ENCODE measurements at places on chromosomes 16 and 17. TPM values are rescaled to one million over a fixed set of nuclear protein-coding genes. Genes with fewer than 3 reads are reported as not detected.

DNA sequence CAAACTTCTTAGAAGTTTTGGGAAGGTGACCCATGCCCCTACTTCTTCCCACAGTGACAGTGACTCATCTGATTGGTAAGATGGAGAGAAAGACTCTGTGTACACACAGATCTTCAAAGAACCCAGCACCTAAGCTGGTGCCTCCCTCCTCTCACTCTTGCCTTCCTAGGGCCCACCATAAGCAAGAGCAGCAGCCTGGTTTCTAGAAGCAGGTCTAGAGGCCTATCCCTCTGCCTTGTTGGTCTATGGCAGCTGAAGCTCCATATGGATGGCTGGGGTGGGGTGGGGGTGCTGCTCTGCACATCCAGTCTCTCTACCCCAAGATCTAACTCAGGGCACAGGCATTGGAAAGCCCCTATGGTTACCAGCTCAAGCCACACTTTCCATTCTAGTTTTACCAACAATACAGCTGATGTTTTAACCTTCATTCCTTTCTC lies 47.5 kb downstream of the STAT3 start:
- no peak overlapping the region for H3K4me3 ChIP-seq
- H3K36me3 ChIP-seq: peaks cover 30% of the 10 kb centered on the region

- H3K36me3 ChIP-seq: no peaks in the 10 kb centered on the region
- DNase-seq: no peak
- peaks cover 37% of the 10 kb centered on the region for H3K4me1 ChIP-seq
- H3K4me3 ChIP-seq: peak overlapping the region; percentile 73
- H3K27ac ChIP-seq: peak overlapping the region; percentile 97
These were observed 20.1 kb downstream of the CD7 start for GRCh38 chr17:82297280-82297713.

GRCh38 chr17:66538776-66539175 lies 236.4 kb downstream of the PRKCA start:
- no peaks in the 10 kb centered on the region for H3K36me3 ChIP-seq
- H3K4me1 ChIP-seq: peaks cover 72% of the 10 kb centered on the region
- no peak for DNase-seq
- no peak overlapping the region for H3K4me3 ChIP-seq
- H3K27me3 ChIP-seq: no peaks in the 10 kb centered on the region
- no peak overlapping the region for H3K27ac ChIP-seq

DNA sequence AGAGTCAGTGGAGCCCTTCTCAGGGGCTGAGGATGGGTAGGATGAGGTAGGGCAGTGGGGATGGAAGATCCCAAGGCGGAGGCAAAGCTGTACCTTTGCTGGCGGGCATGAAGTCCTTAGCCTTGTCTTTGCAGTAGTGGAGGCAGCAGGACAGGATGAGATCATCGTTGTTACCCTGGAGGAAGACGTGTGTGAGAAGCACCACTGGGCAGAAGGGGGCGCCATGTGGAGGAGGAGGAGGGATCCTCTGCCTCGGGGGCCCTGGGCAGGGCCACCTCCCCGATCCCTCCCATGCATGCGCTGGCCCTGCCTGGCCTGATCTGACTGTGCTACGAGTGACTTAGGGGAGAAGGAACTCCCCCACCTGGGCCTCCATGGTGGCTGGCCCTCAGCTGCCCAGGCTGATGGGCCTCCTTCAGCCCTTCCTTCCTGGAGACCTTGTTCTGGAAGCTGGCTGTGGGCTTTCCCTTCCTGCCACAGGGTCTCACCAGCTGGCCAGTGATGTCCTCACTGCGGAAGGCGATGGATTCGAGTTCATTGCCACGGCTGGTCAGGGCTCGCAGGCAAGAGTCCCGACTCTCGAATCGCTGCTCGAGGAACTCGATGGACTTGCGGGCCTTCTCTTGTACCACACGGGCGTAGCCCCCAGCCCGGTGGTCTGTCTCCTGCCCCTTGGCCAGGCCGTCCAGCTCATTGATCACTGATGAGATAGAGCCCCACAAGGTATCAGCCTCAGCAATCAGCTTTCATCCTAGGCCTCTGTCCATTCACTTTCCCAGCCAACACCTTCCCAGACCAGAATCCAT lies 10.3 kb downstream of the HIC1 start:
- H3K27me3 ChIP-seq: no peaks in the 10 kb centered on the region
- H3K27ac ChIP-seq: peak overlapping the region; percentile 74
- no peak overlapping the region for H3K4me3 ChIP-seq
- DNase-seq: no peak
- peaks cover 80% of the 10 kb centered on the region for H3K4me1 ChIP-seq
- H3K36me3 ChIP-seq: peaks cover 11% of the 10 kb centered on the region

DNA sequence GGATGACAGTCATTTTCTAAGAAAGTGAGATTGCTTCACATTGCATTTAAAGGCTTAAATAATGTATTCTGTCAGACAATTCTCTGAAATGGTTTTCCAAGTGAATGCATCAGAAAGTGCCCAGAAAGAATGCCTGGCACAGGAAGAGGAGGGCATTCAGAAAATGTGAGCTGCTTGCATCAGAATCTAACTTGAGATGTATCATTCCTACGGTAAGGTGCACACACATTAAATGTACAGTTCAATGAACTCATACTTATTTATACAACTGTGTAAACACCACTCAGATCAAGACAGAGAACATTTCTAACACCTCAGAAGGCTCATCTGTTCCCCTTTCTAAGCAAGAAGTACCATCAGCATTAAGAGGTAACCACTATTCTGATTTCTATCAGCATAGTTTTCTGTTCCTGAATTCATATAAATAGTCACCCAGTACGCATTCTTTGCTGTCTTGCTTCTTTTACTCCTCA lies 638.0 kb downstream of the MAF start:
- no peaks in the 10 kb centered on the region for H3K36me3 ChIP-seq
- no peaks in the 10 kb centered on the region for H3K4me1 ChIP-seq
- DNase-seq: no peak
- H3K27me3 ChIP-seq: no peaks in the 10 kb centered on the region
- no peak overlapping the region for H3K4me3 ChIP-seq
- no peak overlapping the region for H3K27ac ChIP-seq

DNA sequence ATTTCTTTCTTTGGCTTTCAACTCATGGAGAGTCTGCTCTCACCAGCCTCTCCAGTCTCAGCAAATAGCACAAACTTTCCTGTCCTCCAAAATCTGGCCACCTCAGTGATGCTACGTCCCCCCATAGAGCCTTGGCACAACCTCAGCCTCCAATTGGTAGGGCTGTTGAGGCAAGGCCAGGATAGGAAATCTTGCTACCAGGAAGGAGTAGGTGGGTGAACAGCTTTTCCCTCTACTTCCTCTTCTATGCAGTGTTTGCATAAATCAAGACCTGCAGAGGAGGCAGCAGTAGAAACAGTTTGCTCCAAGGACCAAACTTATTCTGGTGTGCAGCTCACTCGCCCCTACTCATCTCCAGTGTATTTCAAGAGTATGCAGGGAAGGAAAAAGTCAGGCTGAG lies 701 bp upstream of the DPEP2 start:
- no peak overlapping the region for H3K4me3 ChIP-seq
- peaks cover 1% of the 10 kb centered on the region for H3K27me3 ChIP-seq
- no peaks in the 10 kb centered on the region for H3K4me1 ChIP-seq
- no peak overlapping the region for H3K27ac ChIP-seq
- DNase-seq: no peak

GRCh38 chr17:48528936-48529682 lies 1.7 kb downstream of the HOXB1 start:
- H3K4me1 ChIP-seq: no peaks in the 10 kb centered on the region
- no peak overlapping the region for H3K27ac ChIP-seq
- DNase-seq: no peak
- peaks cover 76% of the 10 kb centered on the region for H3K27me3 ChIP-seq

- no peak for DNase-seq
- no peaks in the 10 kb centered on the region for H3K27me3 ChIP-seq
- no peak overlapping the region for H3K4me3 ChIP-seq
- H3K27ac ChIP-seq: peak overlapping the region; percentile 45
These were observed 28.5 kb downstream of the FTO start for GRCh38 chr16:53732296-53732929.

- no peak overlapping the region for H3K4me3 ChIP-seq
- no peaks in the 10 kb centered on the region for H3K4me1 ChIP-seq
- no peaks in the 10 kb centered on the region for H3K36me3 ChIP-seq
- H3K27ac ChIP-seq: no peak overlapping the region
- H3K27me3 ChIP-seq: peaks cover 70% of the 10 kb centered on the region
- no peak for DNase-seq
These were observed 85.4 kb downstream of the IRF8 start for GRCh38 chr16:85984231-85984880.

DNA sequence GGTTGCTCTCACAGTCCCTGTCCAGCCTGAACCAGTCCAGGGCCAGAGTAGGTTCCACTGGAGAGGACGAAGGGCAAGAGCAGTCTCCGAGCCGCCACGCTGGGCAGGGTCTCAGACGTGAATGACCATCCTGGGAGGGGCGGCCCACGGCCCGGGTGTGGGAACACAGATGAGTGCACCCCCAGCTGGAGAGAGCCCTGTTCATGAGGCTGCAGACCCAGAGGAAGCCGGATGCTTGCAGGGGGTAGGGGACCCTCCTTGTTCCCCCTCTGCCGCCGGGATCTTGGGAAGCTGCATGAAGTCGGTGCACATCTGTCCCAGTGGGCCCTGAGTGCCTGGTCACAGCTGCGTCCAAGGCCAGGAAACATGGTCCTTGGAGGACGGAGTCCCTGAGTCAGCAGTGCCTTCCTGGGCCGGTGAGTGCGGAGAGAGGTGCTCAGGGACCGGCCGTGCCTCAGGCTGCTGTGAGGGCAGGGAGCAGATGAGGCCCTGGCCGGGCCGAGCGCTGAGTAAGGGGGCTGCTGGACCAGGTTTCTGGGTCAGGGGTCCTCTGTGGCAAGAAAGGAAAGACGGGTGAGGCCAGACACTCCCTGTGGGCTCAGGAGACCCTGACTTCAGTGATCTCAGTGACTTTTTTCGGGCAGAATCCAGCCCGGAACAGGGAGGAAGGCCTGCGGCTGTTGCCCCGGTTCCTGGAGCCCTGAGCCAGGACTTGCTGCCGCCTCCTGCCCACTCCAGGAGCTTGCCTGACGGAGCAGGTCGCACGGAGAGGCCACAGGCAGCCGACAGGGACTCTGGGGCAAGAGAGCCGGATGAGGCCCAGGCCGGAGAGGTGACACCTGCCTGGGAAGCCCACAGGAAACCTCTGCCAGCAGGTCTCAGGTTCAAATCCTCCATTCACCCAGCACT lies 45.8 kb downstream of the ACTG1 start:
- H3K4me3 ChIP-seq: no peak overlapping the region
- no peaks in the 10 kb centered on the region for H3K27me3 ChIP-seq
- H3K36me3 ChIP-seq: peaks cover 9% of the 10 kb centered on the region
- H3K27ac ChIP-seq: no peak overlapping the region

DNA sequence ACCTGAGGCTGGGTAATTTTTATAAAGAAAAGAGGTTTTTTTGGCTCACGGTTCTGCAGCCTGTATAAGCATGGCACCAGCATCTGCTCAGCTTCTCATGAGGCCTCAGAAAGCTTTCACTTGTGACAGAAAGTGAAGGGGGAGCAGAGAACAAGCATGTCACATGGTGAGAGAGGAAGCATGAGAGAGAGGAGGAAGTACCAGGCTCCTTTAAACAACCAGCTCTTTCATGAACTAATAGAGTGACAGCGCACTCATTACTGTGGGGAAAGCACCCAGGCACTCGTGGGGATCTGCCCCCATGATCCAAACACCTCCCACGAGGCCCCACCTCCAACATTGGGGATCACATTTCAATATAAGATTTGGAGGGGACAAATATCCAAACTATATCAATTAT lies 86.8 kb downstream of the USP32 start:
- H3K4me3 ChIP-seq: no peak overlapping the region
- peaks cover 2% of the 10 kb centered on the region for H3K36me3 ChIP-seq
- peak overlapping the region; percentile 60 for H3K27ac ChIP-seq
- H3K4me1 ChIP-seq: peaks cover 17% of the 10 kb centered on the region
- H3K27me3 ChIP-seq: no peaks in the 10 kb centered on the region

- H3K27me3 ChIP-seq: no peaks in the 10 kb centered on the region
- H3K36me3 ChIP-seq: no peaks in the 10 kb centered on the region
- H3K4me1 ChIP-seq: no peaks in the 10 kb centered on the region
- H3K4me3 ChIP-seq: no peak overlapping the region
These were observed 852.1 kb downstream of the CDH11 start for GRCh38 chr16:64269756-64270155.

The NPB gene
- 1.3 TPM for total RNA-seq

The TBC1D3G gene
- total RNA-seq: not detected

The NTN3 gene
- 2.1 TPM for total RNA-seq

The ZG16 gene
- total RNA-seq: not detected

The HBZ gene
- total RNA-seq: not detected

The PPP1R27 gene
- not detected for total RNA-seq
